NCI-H510A (cell line): ENCODE measurements at places on chromosomes 11 and 22.
A peak's percentile ranks its signal among the peaks of the same experiment; 100 is the strongest.

DNA sequence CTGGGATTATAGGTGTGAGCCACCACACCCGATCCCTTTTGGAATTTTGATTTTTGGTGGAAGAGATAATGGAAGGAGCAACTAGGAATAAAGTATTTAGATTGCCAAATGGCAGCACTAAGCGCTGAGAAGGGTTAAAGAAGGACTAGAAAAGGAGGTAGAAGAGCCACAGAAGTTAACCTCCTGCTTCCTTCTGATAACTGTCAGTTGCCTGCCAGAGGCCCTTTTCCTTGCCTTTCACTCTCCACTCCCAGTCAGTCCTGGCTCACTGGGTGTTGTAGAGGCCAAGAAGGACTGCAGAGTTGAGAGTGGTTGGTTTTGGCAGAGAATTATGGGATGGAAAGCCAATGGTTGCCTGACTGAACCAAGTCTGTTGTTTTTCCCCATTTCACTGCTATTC, 19.3 kb downstream of the ZC3H12C start:
- no peak for DNase-seq

DNA sequence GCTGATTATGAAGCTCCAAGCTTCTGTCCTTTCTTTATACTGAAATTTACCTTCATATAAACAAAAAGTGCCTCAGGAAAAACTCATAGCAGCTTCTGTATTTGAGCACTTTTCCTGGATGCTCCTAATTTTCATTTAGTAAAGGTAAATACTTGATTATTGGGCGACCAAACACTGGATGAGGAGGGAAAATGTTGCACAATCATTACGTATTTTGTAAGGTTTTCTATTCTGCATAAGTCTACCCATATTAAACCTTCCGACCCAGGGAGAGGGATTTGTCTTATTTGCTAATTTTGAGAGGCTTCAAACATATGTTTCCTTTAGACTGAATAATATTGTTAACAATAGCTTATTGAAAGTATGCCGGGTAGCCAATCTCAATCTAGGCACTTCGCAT, 4.3 kb upstream of the SLC6A5 start:
- DNase-seq, result no peak

- DNase-seq, result no peak
These were observed 41.9 kb downstream of the CSNK2A3 start for GRCh38 chr11:11311169-11311568.

DNA sequence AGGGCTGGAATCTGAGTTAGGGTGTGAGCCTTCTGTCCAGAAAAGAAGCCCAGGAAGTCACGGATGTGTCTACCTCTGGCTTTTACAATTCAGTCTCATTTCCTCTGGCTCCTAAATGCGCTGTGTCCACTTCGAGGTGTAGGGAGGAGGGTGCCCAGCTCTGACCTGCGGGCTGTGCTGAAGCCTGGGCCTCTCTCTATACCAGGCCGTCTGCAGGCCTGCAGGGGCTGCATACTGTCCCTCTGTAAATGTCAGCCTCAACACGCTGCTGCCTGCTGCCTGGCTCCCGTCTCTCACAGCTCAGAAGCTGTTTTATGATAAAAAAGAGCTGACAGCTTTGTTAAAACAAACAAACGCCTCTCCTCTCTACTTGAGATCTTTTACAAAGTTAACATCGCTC, 14.5 kb downstream of the ARVCF start:
- DNase-seq, result no peak

DNA sequence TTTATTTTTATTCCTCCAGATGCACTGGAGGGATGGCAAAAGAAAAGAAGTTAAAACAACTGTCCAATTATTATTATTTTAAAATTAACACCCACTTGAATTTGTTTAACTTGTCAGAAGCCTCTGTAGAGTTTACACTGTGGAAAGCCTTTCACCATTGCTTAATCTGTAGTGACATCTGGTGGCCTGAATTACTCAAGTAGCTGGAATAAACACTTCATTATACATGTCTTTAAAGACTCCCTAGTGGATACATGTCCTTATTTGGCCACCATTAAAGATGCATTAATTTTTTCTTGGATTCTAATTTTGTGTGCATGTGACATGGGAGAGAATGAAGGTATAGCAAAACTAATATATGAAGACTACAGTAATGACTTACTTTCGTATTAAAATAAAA, 1496.5 kb downstream of the FAM181B start:
- DNase-seq, result peak; percentile 8

GRCh38 chr11:77724636-77725035, 87.0 kb upstream of the CLNS1A start:
- DNase-seq, result no peak

- DNase-seq, result no peak
These were observed 59.5 kb downstream of the CDKN1C start for GRCh38 chr11:2825889-2826678.
